ENCODE measurements at places on chromosomes 12 and 14. TPM values are rescaled to one million over a fixed set of nuclear protein-coding genes. Genes with fewer than 3 reads are reported as not detected.

- DNase-seq: no peak
Observed at GRCh38 chr12:104586351-104586919, 129.7 kb downstream of the CHST11 start.

Gene NEMP1
- 14.7 TPM for total RNA-seq

- DNase-seq: peak; percentile 97
Observed at GRCh38 chr12:67662910-67663538, 14.5 kb downstream of the DYRK2 start.

Gene GLIPR1L2
- not detected for total RNA-seq

Gene CPSF6
- total RNA-seq: 13.9 TPM

DNA sequence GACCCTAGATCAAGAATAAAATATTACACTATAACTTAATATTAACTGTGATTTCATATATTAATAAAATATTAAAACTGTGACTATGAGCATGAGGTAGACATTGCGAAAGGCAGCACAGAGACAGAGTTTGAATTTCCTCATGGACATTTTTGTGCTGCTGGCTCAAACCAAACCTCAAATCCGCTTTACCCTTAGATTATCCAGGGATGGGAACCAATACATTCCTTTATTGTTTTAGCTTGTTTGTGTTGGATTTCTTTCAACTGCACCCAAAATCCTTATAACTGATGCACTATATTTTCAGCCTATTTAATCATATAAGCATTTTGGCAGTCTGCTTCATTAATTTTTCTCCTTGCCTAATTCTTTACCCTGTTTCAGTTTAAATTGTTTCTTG lies 436.7 kb downstream of the ATP23 start:
- no peak for DNase-seq

DNA sequence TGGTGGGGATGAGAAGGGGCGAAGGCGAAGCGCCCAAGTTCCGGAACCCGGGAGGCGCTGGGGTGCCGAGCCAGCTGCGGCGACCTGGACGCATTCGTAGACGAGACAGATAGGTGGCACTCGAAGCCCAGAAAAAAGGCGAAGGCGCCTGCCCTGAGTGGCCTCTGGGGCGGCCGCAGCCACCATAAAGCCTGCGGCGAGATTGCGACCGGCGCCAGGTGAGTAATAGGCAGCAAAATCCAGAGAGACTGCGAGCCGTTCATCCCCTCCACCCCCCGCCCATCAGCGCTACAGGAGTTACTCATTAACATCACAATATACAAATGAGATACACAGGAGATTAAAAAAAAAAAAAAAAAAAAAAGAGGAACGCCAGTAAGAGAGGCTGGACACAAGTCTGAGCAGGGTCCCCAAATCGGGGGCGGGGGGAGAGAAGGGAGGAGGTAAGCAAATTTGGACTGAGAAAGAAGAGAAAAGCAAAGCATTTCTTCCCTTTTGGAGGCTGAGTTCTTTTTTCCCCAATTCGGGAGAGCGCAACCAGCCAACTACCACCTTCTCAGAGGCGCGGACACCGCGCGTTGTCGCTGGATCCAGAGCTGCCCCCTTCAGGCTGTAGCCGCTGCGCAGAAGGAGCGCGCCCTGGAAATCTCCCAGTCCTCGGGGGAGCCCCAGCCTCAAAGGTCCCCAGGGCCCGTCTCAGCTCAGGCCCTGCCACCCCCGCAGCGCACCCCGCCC lies 15.7 kb downstream of the TBX3 start:
- peak; percentile 84 for DNase-seq

Gene SLC2A13
- total RNA-seq: 3.9 TPM

- DNase-seq: peak; percentile 62
Observed at GRCh38 chr12:49304161-49304560, 9.2 kb downstream of the PRPH start.

DNA sequence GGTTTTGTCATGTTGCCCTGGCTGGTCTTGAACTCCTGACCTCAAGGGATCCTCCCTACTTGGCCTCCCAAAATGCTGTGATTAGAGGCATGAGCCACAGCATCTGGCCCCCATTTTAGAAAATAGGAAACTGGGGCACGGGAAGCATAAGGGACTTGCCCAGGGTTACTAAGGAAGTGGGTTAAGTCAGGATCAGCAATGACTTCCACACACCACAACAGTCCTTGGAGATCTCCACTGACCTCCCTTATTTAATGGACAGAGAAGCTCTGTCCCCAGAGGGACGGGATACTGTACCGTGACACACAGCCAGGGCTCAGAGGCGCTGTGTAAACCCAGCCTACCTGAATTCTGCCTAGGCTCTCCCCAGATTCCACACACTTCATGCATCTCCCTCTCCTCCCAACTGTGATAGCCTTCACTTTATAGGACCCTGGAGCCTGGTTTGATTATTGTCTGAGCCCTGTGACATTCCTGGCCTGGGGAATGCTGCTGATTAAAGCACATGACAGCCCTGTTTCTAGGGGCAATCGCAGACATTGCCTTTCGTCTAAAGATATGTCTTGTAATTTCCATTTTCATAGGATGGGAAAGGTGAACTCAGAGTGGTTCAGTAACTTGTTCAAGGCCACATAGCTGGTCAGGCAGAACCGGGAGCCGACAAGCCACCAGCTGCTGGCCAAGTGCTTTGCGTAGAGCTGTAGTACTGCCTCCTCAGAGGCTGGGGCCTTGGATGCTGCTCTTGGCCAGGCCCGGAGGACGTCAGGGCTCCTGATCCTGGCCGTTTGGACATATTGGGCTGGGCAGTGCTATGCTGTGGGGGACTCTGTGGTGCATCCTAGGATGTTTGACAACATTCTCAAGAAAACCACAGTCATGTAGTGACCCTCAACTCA lies 20.8 kb downstream of the SERPINA1 start:
- DNase-seq: no peak

- peak; percentile 2 for DNase-seq
Observed at GRCh38 chr12:105018012-105018411, 31.9 kb downstream of the NOPCHAP1 start.

- DNase-seq: no peak
Observed at GRCh38 chr12:106580671-106581508, 1.9 kb upstream of the RFX4 start.

GRCh38 chr12:88834226-88834625 lies 254.0 kb upstream of the KITLG start:
- DNase-seq: peak; percentile 50

- DNase-seq: peak; percentile 41
Observed at GRCh38 chr12:32197421-32197820, 90.8 kb downstream of the BICD1 start.

Gene CCT2
- total RNA-seq: 651 TPM

- DNase-seq: no peak
Observed at GRCh38 chr14:59199205-59199604, 10.7 kb downstream of the DAAM1 start.

Gene BRI3BP
- 2.5 TPM for total RNA-seq

DNA sequence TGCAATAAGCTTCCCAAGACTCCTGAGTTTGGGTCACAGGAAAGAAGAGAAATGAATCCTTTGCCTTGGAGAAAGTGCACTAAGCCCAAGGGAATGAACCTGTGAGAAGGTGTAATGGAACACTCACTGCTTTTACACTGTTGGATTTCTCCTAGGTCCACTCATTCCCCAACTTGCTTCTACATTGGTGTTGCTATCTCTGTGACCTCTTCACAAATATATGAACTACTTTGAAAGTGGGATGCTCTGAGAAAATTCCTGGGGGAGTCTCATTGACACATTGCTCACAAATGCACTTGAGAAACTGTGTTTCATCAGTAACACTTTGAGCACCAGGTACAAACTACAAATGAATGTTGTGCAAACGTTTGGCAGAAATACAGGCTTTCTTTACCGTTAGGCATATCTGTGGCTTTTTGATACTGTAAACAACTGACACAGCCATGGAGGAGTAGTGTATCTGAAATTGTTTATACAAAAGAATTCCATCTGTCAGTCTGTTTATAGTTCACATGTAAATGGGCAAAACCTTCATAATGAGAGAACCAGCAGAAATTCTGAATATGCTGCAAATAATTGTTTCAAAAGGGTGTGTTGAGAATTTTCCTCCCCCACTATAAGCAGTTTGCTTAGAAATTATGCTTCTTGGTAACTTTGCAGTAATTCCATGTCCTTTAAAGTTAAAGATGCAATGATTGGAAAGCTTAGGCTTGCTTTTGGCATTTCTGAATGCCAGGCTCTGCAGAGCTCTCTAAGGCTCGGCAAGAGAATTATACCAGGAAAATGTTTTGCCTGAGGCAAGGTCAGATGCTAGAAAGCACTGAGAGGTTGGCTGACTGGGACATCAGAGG lies 348.5 kb upstream of the DDHD1 start:
- peak; percentile 93 for DNase-seq

GRCh38 chr12:47757364-47757839 lies 1.3 kb downstream of the RAPGEF3 start:
- no peak for DNase-seq

Gene PTPRR
- 0.18 TPM for total RNA-seq

DNA sequence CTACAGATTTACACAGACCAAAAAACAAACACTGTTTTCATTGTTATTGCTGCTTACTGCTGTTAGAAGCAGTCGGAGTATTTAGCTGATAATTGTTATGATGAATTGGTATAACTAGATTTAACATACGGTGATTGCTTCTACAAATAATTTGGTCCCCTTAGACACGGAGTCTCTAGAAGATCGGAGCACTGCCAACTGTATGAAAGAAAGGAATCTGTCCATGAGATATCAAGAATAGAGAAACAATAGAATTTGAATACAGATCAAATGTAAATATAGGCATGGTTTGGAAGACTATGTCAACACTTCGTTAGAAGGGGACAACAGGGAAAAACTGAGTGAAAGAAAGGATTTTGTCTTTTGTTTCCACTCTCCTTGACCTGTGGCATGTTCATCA lies 110.9 kb downstream of the PPP2R5E start:
- no peak for DNase-seq

Gene SMIM41
- not detected for total RNA-seq

DNA sequence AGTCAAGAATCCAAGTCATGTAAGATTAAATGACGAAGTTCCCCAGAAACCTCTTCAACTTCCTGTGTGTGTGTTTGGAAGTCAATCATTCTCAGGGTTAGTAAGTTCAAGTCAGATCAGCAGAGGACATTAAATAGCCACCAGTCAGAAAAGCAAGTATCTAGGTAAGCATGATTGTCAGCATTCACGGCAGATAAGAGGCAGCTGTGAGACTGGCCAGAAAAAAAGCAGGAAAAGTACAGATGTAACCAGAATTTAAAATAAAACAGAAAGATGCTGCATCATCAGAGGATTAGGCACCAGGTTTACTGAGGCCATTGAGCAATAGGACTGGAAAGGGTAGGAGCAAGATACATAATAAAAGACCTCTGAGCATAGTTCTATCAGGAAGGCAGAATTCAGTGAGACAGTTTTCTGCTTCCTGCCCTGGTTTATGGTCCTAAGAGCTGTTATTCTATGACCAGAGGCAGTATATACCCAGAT lies 606.9 kb downstream of the FSCB start:
- no peak for DNase-seq

- DNase-seq: no peak
Observed at GRCh38 chr14:68759017-68759560, 33.8 kb downstream of the ZFP36L1 start.

GRCh38 chr14:53153702-53154112 lies 584 bp upstream of the DDHD1 start:
- DNase-seq: no peak

GRCh38 chr12:68304626-68305025 lies 27.5 kb downstream of the MDM1 start:
- DNase-seq: peak; percentile 59

Gene PRB2
- total RNA-seq: not detected

DNA sequence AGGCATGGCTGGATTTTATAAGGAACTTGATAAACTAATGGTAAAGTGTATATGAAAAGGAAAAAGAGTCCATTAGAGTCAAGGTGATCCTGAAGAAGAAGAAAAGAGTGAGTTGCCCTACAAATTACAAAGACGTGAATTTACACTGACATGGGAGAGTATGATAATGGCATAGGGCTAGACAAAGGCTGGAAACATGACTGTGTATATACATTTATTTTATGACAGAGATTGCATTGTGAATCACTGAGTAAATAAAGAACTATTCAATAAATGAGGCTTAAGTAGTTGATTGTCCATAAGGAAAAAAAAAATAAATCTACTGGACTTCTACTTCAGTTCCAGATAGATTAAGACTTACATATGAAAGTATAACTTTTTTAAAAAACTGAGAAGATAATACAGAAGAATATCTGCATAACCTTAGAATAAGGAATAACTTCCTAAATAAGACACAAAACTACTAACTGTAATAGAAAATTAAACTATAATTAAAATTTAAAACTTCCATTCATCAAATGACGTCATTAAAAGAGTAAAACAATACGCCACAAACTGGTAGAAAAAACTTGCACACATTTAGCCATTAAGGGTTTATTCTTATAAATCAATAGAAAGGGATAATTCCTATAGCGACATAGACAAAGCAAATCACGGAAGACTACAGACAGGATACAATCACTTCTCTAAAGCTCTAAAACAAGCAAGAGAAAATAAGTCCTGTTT lies 278.5 kb downstream of the NOVA1 start:
- DNase-seq: no peak

DNA sequence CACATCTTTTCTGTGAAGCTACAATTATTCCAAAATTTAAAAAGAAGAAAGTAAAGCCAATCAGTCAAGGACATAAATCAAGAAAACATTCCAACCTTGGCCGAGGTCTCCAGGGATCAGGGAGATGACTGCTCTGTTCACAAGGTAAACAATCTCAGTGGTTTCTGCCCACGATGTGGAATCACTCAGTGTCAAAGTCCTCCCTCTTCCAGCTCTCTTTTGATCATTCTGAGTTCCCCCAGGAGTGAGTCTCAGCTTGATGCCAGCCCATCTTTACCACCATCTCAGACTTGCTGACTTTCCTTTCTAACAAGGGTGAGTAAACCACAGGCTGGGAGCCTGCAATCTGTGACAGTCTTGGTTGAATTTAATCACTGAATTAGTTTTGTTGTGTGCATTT lies 4.8 kb upstream of the SERPINA9 start:
- no peak for DNase-seq

Gene OR4Q3
- not detected for total RNA-seq

DNA sequence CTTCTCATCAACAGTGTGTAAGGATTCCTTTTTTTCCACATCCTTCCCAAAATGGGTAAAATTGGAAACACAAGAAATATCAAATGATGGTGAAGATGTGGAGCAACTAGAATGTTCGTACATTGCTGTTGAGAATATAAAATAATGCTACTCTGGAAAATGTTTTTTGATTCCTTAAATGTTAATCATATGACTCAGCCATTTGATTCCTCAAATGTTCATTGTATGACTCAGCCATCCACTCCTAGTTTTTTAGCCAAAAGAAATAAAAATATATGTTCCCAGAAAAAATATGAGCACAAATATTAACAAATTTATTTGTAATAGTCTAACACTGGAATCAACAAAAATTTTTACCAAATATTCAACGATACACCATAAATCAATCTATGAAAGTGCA lies 1108.6 kb downstream of the LRFN5 start:
- peak; percentile 50 for DNase-seq

Gene MARCHF9
- total RNA-seq: 1.1 TPM

- DNase-seq: peak; percentile 70
Observed at GRCh38 chr14:102805371-102805891, 28.2 kb downstream of the TRAF3 start.

GRCh38 chr14:68779761-68780323 lies 13.0 kb downstream of the ZFP36L1 start:
- DNase-seq: peak; percentile 91
